Activated CD8-positive, alpha-beta memory T cell treated with anti-CD3 and anti-CD28 coated beads for 24 hours (primary cell): ENCODE measurements at places on chromosomes 12 and 14.

DNA sequence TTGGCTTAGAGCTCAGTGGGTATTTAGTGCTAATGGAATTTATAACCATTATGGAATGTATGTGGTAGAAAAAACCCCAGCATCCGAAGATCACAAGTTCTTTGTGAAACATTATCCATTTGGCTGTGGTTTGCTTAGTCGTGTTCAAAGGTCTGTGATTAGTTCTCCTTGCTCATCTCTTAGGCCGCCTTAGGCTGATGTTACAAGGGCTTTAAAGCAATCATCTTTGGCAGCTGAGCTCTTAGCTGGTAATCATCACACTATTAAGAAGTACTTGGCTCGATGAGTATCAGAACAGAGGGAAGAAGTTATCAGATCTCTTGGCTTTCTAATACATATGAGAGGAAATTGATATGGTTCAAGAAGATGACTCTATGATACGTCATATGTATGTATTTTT lies 124.1 kb upstream of the E2F7 start:
- DNase-seq = no peak

- no peak for DNase-seq
These were observed 169.9 kb downstream of the TSPAN9 start for GRCh38 chr12:3247077-3247476.

- DNase-seq = no peak
These were observed 69.3 kb upstream of the HMGA2 start for GRCh38 chr12:65754744-65755595.

DNA sequence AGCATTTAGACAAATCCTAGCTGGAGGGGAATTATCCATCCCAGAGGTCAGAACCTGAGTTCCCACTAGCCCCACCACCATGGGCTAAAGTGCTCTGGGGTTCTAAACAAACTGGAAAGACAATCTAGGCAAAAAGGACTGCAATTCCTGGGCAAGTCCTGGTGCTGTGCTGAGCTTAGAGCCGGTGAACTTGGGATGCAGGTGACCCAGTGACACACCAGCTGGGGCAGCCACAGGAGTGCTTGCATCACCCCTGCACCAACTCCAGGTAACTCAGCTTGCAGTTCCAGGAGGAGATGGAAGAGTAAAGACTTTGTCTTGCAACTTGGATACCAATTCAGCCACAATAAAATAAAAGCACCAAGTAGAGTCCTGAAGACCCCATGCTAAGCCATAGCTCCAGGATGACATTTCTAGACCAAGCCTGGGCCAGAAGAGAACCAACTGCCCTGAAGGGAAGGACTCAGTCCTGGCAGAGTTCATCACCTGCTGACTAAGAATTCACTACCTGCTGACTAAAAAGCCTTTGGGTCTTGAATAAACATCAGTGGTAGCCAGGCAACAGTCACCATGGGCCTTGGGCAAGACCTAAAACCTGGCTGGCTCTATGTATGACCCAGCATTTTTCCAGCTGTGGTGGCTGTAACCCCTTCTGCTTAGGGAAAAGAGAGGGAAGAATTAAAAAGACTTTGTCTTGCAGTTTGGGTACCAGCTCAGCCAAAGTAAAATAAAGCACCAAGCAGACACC lies 223.4 kb upstream of the DIO2 start:
- no peak for DNase-seq

GRCh38 chr14:68978172-68978911 lies 760 bp downstream of the ACTN1 start:
- DNase-seq = peak; percentile 83

GRCh38 chr14:54715239-54715638 lies 148.3 kb downstream of the SAMD4A start:
- no peak for DNase-seq

GRCh38 chr14:56118611-56119181 lies 485 bp downstream of the PELI2 start:
- DNase-seq = no peak

GRCh38 chr12:103043531-103044486 lies 86.3 kb downstream of the ASCL1 start:
- no peak for DNase-seq

- no peak for DNase-seq
These were observed 21.9 kb downstream of the CEP170B start for GRCh38 chr14:104886690-104887622.

DNA sequence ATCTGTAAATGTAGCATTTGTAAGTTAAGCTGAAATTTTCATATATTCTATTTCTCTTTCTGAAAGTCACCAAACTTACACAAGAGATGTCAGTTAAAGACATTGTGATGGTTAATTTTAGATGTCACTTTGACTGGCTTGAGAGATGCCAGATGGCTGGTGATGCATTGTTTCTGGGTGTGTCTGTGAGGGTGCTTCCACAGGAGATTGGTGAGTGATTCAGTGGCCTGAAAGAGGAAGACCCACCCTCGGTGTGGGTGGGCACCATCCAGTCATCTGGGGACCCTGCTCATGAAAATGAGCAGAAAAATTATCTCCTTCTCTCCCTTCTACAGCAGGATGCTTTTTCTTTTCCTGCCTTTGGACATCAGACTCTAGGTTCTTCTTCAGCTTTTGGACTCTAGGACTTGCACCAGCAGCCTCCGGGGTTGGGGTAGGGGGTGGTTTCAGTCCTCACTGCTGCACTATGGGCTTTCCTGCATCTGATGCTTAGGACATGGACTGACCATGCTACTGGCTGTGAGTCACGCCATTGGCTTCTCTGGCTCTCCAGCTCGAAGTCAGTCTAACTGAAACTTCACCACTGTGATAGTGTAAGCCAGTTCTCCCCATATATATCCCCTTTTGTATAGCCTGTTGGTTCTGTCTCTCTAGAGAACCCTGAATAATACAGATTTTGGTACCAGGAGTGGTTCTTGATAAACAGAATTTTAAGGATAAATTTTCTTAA lies 20.9 kb downstream of the PDE6H start:
- DNase-seq = no peak

GRCh38 chr14:102504328-102504999 lies 5.1 kb downstream of the ANKRD9 start:
- DNase-seq = no peak

DNA sequence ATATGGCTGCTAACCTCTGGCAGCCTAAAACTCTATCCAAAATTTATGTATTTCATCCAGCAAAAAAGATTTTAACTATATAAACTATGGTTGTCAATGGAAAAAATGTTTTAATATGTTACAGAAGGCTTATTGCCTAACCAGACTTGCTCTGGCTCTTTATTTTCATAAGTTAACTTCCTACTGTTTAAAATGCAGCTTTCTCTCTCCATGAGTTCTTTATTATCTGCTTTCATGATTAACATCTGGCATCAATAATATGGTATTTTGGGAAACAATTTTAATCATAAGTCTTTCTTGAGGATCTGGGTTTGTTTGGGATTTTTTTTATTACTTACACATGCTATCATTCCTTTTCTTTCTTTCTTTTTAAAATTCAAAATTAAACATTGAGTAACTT lies 20.5 kb downstream of the KERA start:
- no peak for DNase-seq

GRCh38 chr14:101476916-101477553 lies 84.3 kb upstream of the DIO3 start:
- DNase-seq = no peak

- DNase-seq = no peak
These were observed 82.6 kb upstream of the ATP2B1 start for GRCh38 chr12:89791286-89791685.

DNA sequence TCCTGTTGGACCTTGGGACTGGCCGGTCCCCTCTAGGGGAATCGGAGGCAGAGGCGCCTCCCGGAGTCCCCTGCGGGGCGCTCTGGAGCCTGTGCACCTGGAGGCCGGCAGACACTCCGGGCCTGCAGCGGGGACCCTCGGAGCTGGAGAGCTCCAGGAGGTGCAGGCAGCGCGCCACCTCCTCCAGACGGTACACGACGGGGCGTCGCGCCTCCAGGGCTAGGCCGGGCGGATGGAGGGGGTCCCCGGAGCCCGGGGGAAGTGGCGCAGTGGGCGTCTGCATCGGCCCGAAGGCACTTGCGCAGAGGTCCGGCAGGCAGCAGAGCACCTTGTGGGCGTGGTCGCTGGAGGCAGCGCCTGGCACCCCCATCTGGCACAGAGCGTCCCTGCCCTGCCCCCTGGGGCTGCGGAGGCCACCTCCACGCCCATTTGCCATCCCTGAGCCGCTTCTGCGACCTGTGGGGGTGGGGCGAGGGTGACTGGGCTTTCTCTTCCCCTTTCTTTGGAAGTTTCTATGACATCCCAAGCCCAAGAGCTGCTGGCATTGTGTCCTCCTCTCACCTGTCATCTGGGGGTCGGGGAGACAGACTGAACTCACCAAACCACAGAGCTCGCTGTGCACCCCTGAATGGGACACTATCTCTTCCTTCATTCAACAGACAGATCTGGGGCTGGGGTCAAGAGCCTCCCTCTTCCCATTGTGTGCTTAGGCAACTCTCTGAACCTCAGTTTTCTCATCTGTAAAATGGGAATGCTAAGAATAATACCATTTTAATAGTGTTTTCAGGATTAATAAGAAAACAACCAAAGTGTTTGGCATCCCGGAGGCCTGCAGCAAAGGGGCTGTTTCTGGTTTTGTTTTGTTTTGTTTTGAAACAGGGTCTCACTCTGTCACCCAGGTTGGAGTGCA lies 37.5 kb upstream of the CORO1C start:
- peak; percentile 58 for DNase-seq

DNA sequence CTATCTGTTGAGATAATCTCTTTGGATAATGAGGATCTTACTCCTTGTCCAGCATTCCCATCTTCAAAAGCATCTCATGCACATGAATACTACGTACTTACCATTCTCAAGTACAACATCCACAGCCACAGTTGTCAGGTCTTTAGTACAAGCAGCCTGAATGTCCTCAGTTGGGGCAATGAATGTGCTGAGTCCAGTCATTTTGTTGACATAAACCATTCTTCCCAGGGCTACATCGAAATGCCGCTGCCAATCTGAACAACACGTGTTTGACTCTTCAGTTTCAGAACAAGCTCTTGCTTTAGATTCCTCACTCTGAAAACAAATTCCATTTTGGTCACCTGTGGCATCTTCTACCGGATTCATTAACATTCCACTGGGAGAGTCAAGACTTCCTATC lies 5.0 kb downstream of the MLH3 start:
- DNase-seq = no peak

DNA sequence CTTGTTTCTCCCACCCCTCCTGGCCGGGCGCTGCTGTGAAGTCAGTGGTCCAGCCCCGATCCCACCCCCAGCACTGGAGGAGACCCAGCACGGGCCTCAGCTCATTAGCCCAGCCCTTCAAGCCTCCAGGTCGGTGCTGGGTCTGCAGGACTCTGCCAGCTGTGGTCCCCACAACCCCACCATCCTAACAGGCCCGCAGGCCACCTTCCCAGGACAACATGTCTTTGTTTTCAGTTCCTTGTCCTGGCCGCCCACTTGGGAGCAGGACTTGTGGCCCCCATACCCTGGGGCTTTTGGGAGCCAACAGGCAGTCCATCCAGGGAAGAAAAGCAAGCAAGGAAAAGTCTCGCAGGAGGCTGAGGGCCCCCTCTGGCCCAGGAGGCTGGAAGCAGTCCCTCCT lies 60.0 kb downstream of the HRK start:
- DNase-seq = no peak

GRCh38 chr12:84726780-84727179 lies 185.8 kb downstream of the SLC6A15 start:
- no peak for DNase-seq

- no peak for DNase-seq
These were observed 71.8 kb downstream of the ZNF664 start for GRCh38 chr12:124044809-124045321.

- no peak for DNase-seq
These were observed 63.9 kb downstream of the BEGAIN start for GRCh38 chr14:100523131-100523842.

- DNase-seq = no peak
These were observed 225.0 kb downstream of the GXYLT1 start for GRCh38 chr12:41919526-41920261.

- DNase-seq = no peak
These were observed 774 bp upstream of the TMEM30B start for GRCh38 chr14:61281948-61282275.

DNA sequence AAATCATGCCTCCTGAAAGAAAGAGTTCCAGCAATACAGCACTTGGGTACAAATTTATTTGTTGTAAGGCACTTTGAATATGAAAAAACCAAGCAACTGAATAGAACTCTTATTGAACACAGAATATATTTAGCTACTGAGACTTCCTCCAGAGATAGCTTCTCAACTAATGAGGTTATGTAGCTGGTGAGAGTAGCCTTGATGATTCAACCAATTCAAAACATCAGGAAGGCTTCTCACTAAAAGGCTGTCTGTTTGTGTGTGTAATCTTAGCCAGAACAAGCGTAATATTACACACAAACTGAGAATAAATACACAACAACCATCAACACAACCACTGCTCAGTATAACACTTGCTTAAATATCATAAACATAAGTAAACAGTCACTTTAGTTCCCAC lies 20.4 kb downstream of the EIF2B2 start:
- DNase-seq = no peak

DNA sequence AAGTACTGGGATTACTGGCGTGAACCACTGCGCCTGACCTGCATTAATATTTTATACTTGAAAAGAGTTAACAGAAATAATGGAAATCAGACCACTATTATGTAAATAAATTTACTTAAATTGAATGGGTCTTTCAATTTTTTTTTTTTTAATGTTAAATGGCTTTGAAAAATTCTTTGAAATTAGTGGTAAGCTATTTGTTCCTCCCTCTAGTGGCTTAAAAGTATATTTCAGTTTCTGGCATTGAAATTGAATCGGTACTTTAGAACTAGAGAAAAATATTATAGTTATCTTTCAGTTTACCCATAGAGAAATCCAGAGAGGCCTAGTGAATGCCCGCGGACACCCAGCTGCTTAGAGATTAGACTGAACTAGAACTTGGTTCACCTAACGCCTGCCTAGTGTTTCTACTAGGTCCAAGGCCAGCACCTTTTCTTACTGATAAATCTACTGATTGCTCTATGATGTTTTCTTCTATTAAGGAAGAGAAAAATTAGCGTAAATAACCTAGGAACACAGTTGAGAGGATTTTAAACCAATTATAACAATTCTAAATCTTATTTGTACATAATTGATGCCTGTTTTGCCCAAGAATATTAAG lies 106.5 kb downstream of the EML1 start:
- DNase-seq = no peak
